ENCODE measurements at places on chromosomes 5 and 9. TPM values are rescaled to one million over a fixed set of nuclear protein-coding genes. Genes with fewer than 3 reads are reported as not detected.

GRCh38 chr5:1744393-1745122, 55.1 kb downstream of the MRPL36 start:
- no peak overlapping the region for H3K4me3 ChIP-seq
- H3K27ac ChIP-seq, result no peak overlapping the region
- H3K4me1 ChIP-seq, result no peaks in the 10 kb centered on the region
- H3K27me3 ChIP-seq, result peaks cover 22% of the 10 kb centered on the region
- no peaks in the 10 kb centered on the region for H3K36me3 ChIP-seq
- DNase-seq, result no peak

GRCh38 chr9:119234636-119235035, 134.6 kb downstream of the BRINP1 start:
- DNase-seq, result no peak
- no peaks in the 10 kb centered on the region for H3K27me3 ChIP-seq
- H3K36me3 ChIP-seq, result no peaks in the 10 kb centered on the region
- H3K27ac ChIP-seq, result no peak overlapping the region
- no peaks in the 10 kb centered on the region for H3K4me1 ChIP-seq
- H3K4me3 ChIP-seq, result no peak overlapping the region

The LRSAM1 gene
- 20.7 TPM for total RNA-seq

GRCh38 chr5:55582256-55582655, 47.5 kb upstream of the PLPP1 start:
- no peak overlapping the region for H3K4me3 ChIP-seq
- DNase-seq, result no peak
- no peaks in the 10 kb centered on the region for H3K36me3 ChIP-seq
- peak overlapping the region; percentile 43 for H3K27ac ChIP-seq

DNA sequence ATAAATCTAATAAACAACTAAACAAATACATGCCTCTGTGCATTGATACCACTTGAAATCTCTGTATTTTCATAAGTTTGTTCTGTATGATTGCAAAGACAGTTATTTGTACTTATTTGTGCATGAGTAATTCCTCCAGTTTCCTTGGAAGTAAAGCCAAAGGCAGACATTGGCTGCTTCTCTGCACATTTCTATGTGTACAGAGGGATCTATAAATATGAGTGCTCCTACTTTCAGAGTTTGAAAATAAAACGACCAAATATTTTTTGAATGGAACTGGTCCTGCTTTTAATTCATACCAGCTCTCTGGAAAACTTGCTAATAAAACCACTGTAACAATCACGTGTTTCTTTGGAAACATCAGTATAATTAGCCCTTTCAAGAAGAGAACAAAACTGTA, 306.5 kb downstream of the MAN2A1 start:
- H3K36me3 ChIP-seq, result peaks cover 2% of the 10 kb centered on the region
- H3K27me3 ChIP-seq, result no peaks in the 10 kb centered on the region
- H3K4me1 ChIP-seq, result peaks cover 5% of the 10 kb centered on the region
- H3K27ac ChIP-seq, result no peak overlapping the region

Measured in activated naive CD8-positive, alpha-beta T cell treated with anti-CD3 and anti-CD28 coated beads for 36 hours (primary cell).